ENCODE measurements at places on chromosomes 13 and 19.

DNA sequence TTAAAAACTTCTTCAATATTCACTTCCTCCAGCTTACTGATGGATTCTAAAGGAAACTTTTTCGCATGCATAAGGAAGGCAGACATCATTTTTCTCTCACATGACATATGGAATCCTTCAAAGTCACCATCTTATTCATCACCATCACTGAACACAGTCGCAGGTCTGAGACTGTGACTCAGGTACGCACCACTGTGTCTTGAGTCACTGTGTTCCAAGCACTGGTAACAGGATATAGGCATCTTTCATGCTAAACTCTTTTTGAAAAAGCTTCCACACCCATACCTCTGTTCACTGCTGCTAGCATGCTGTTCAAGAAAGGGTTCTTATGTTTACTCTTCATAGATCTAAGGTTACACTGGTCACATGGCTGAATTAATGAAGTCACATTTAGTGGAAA lies 67.0 kb upstream of the SIAH3 start:
- no peak for DNase-seq

GRCh38 chr13:105202354-105202753 lies 1333.1 kb downstream of the EFNB2 start:
- DNase-seq: no peak

- DNase-seq: no peak
These were observed 329.3 kb downstream of the SPRY2 start for GRCh38 chr13:80011448-80012212.

GRCh38 chr19:42226886-42227285 lies 6.8 kb downstream of the ZNF526 start:
- no peak for DNase-seq

GRCh38 chr13:30415430-30416030 lies 6.8 kb upstream of the UBE2L5 start:
- DNase-seq: no peak

DNA sequence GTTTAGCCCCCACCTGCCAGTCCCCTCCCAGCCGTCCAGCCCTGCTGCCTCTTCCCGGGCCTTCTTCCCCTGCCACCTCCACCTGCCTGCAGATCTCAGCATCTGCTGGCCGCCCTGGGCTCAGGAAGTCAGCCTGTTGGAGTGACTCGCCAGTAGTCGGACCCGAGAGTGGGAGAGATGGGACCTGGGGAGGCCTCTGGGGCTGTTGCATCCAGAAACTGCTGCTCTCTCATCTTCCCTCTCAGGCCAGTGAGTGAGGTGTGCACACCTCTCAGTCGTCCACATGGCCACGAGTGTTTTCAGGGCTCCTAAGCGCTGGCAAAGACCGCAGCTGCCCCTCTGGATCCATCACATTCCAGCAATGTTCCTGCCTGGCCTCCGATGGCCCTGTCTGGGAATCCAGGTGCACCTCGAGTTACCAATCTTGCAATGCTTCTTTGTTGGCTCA lies 151.8 kb upstream of the SOX1 start:
- DNase-seq: no peak

DNA sequence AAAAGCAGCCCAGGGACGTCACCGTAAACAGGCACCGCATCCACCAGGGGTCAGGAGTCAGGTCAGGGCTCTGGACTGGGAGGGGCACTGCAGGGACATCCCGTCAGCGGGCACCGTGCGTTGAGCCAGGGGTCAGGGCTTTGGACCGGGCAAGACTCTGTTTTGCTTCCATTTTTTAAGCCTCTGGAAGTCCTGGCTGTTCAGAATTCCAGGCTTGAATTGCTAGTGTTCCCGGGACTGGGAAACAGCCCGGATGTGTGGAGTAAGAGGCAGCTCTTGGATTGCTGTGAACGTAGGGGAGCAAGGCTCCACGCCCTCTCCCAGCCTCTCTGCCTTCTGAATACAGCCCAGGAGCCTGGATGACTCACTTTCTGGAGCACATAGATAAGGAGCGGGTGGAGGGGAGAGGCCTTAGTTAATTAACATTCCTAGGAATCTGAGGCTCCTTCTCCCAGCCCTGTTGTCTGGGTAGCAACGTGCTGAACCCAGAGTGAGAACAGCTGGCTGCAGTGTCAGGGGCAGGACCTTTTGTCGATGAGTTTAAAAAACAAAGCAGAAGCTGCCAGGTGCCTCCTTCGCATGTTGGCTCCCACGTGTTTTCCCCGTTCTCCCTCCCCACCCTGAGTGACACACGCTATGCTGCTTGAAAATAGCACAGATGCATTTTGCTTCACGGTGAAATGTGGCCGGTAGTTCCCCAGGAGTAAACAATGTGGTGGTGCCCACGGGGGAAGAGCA lies 21.9 kb downstream of the ATP11A start:
- peak; percentile 51 for DNase-seq

DNA sequence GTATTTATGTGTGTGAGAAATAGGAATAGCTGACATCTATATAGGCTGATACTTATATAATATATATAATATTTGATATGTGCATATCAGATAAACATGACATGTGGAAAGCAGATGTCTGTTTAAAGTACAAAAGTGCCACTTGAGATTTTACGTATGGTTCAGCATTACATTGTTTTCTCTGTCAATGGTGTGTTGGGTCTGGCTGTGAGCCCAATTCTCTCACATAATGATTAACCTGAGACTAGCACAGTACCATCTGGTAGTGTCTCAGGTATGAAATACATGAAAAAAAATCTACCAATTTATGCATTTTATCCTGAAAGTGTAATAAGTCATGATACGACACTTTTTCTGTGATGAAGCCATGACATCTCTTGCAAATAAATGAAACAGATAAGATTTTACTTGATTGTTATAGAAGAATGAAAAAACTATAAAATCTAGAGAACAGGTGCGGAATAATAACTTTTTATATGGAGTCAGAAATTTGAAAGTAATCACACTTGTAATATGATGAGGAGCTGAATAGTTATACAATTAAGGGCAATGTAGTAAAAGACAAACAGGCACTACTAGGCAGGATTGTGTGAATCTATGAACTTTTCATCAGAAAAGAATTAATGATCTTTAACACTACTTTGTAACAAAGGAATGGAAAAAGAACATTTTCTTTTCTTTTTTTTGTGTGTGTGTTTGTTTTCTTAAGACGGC lies 1405.0 kb downstream of the OLFM4 start:
- no peak for DNase-seq

DNA sequence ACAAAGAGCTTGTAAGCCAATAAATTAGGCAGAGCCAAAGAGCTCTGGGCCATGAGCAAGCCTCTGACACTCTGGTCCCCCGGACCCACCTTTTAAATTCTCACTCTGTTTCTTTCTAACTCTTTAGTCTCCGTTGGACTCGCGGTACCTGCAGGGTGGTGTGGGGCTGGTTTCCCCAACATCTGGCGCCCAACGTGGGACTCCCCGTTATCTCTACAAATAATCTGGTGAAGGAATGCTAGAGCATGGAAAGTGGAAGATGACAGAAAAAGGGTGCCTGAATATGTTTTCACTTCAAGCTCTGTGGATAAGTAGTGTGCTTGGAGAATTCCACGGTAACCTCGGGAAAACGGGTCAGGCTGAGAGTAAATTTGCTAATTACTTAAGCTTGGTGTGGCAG lies 36.5 kb upstream of the CYP2B6 start:
- no peak for DNase-seq

DNA sequence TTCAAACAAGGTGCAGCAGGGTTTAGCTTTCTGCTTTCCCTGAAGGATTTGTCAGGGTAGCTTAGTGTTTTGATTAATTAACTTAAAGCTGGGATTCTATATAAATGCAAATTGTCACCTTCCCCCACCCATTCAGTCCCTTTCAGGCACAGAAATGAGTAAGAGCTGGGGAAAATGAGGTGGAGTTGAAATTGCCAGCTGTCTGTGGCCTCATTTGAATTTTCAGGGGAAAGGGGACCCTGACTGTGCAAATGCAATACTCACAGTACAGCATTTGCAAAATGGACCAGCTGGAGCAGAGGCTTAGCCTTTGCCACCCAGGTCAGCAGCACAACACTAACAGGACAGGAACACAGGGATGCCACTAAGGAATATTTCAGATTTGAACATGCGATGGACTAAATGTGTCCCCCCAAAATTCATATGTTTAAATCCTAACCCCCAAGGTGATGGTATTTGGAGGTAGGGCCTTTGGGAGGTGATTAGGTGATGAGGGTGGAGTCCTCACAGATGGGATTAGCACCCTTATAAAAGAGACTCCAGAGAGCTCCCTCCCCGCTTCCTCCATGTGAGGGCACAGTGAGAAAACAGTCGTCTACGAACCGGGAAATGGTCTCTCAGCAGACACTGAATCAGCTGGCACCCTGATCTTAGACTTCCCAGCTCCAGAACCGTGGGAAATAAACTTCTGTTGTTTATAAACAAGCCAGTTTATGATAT lies 59.5 kb upstream of the CYSLTR2 start:
- DNase-seq: no peak

GRCh38 chr13:43293986-43294385 lies 270.6 kb downstream of the DNAJC15 start:
- no peak for DNase-seq

- DNase-seq: no peak
These were observed 5.4 kb downstream of the LINGO3 start for GRCh38 chr19:2302319-2303210.

DNA sequence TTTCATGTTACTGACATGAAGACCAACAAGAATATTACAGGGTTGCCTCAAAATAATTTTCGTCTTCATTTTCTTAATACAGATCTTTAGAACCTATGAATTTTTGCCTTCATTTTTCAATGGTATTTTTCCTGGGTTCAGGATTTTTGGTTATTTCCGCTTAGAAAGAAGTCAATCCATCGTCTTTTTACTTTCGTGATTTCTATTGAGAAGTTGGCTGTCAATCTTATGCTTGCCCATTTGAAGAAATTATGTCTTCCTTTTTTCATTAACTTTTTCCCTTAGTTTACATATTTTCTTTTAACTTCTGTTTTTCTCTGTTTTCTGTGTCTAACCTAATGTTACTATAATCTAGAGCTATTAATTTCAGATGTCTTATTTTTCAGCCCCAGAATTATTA lies 868.9 kb upstream of the SLC10A2 start:
- no peak for DNase-seq

DNA sequence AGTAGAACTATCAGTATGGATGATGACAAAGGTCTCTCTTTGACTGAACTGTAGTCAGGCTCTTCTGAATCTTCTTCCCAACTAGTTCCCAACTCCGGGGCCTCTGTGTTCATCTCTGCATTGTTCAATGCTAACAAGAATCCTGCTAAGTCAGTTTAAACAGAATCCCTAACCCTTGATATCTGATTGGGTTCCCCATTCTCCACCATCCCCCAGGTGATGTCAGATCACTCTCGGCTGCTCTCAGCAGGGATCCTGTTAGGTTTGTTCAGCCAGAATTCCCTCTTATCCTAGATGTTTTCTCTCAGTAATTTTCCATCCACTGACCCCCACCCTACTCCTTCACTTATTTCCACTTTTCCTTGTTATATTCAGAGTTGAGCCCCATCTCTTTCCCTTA lies 223.6 kb downstream of the RGCC start:
- no peak for DNase-seq

DNA sequence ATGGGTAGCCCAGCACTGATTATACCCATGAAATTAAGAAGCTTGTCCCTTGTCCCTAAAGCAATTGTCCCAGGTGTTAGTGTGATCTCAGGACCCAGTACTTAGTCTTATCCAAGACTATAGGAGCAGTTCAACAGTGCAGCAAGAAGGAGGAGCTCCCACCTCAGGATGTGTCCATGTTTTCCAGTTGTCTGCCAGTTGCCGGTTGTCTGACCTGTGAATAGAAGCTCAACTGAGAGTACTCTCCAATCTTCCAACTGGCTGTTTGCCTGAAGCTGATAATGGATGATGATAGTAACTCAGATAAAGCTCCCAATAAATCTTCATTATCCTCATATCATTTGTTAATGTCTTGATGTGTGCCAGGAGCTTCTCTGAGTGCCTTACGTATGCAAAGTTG lies 107.2 kb upstream of the HTR2A start:
- DNase-seq: no peak

DNA sequence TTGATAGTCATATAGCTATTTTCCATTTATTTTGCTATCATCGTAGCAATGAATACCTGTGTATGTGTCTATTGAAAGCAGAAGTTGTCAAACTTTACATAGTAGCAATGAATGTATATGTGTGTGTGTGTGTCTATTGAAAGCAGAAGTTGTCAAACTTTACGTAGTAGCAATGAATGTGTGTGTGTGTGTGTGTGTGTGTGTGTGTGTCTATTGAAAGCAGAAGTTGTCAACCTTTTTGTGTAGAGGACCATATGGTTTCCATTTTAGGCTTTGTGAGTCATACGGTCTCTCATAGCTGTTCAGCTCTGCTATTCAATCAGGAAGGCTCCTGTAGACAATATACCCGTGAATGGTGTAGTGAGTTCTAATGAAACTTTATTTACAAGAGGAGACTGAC lies 20.8 kb downstream of the NLRP4 start:
- DNase-seq: no peak

GRCh38 chr19:3142292-3142670 lies 6.4 kb downstream of the GNA15 start:
- no peak for DNase-seq

Measured in natural killer cell treated with Interleukin-12 subunit alpha and Interleukin-12 subunit beta and Interleukin-15 and Interleukin-18, amount 100 ng/mL, for 72 hours (primary cell).